ENCODE measurements at places on chromosomes 1 and 21.

DNA sequence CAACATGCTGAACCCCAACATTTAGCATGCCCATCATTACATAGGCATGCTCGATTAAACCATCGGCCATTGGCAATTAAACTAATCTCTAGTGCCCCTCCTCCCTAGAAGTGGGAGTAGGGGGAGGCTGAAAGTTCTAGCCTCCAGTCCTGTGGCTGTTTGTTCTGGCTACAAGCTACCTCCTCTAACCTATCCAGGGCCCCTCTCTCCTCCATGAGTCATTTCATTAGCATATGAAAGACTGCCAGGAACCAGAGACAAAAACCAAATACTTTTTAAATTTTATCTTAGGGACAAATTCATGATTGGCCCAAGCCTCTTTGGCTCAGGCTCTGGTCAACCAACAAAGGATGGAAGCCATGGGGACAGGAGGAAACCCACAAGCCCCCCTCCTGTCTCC is 231.1 kb downstream of the CACNA1E start:
- no peak for DNase-seq

DNA sequence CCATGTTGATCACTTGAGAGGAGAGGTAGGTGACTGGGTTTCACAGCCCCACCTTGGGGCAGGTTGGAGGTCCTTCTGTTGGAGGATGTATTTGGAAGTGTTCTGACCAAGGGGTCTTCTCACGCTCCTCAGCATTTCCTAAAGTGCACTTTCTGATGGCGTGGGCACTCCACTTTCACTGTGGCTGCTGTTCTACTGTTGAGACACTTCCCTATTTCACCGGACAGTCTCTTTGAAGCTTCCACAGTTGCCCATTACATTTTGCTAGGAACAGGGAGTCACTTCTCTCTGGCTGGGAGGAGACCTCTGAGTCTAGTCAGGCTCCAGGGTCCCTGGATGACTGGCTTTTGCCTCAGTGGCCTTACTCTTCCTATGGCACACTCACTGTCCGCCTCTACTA is 180.0 kb upstream of the LMO4 start:
- DNase-seq = no peak

GRCh38 chr1:7770669-7770996 is 463 bp upstream of the VAMP3 start:
- no peak for DNase-seq

GRCh38 chr1:226092965-226093364 is 30.4 kb downstream of the H3-3A start:
- DNase-seq = no peak

DNA sequence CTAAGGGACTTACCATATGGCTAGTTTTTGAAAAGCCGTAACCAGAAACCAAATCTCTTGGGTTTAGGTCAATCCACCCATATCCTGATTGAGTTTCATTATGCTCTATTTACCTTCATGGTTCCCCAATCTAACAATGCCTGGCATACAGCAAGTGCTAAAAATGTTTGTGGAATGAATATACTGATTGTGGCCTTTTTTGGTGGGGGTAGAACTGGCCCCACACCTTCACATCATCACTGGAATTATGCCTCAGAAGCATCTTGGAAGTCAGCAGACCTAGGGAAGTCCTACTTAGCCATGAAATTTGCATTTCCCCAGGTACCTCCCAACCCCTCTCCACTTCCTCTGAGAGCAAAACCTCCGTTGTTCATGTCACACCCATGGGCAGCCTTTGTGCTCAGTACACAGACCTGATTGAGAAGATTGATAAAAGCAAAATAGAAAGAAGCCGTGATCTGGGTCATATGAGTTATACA is 17.8 kb upstream of the SLAMF1 start:
- DNase-seq = peak; percentile 40

GRCh38 chr21:45013260-45013841 is 61.0 kb upstream of the ADARB1 start:
- no peak for DNase-seq

GRCh38 chr1:199877526-199878384 is 149.8 kb upstream of the NR5A2 start:
- no peak for DNase-seq

DNA sequence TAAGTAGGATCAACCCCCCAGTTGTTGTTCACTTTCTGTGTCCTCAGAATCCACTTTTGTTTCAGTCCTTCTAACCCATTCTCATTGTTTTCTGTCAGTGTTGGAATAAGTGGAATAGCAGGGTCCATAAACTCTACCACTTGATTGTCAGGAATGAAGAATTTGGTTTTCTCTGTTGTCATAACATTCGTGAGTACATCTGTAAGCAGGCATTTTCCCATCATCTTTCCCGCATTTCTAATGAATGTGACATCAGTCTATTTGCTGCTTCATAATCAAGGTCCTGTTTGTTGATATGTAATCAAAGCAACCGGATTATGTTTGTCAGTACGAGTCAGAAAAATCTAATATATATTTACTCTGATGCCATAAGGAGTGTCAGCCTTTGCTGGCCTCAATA is 147.1 kb downstream of the KIF26B start:
- no peak for DNase-seq

DNA sequence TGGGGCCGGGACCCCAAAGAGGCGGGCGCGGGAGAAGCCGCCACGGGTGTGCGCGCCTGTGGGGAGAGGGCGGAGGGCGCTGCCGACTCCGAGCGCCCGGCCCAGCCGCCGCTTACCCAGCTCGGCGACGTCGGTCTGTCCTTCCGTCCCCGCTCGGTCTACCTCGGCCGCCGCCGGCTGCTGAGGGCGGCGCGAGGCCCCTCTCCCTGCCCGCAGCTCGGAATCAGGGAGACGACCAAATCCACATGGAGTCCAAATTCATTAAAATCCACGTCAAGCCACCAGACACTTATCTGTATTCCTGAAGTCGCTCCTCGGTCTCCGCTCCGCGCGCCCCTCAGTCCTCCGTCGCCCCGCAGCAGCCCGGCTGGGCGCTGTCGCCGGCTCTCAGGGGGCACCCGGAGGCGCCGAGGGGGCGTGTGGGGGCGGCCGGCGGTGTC is 637 bp downstream of the PLXNA2 start:
- peak; percentile 19 for DNase-seq

All from activated naive CD4-positive, alpha-beta T cell treated with Interleukin-2 at 50 U/mL for 16 hours (primary cell).